ENCODE measurements at places on chromosomes 4 and X. TPM values are rescaled to one million over a fixed set of nuclear protein-coding genes. Genes with fewer than 3 reads are reported as not detected.

GRCh38 chr4:70940134-70940533, 38.0 kb downstream of the MOB1B start:
- DNase-seq = no peak

DNA sequence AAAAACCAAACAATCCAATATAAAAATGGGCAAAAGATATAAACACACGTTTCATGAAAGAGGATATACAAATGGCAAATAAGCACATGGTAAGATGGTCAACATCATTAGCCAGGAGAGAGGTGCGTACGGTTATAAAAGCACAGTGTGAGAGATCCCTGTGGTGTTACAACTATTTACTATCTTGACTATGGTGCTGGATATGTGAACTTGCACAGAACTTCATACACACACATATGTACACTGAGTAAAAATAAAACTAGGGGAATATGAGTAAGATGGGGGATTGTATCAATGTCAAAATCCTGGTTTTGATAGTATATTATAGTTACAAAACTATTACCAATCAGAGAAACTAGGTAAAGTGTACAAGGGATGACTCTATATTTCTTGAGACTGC, 8.4 kb downstream of the FBXO8 start:
- DNase-seq = no peak

- no peak for DNase-seq
These were observed 124.9 kb downstream of the FRMPD4 start for GRCh38 chrX:12263211-12263610.

GRCh38 chr4:51843309-51844152, 578 bp downstream of the DCUN1D4 start:
- DNase-seq = peak; percentile 74

DNA sequence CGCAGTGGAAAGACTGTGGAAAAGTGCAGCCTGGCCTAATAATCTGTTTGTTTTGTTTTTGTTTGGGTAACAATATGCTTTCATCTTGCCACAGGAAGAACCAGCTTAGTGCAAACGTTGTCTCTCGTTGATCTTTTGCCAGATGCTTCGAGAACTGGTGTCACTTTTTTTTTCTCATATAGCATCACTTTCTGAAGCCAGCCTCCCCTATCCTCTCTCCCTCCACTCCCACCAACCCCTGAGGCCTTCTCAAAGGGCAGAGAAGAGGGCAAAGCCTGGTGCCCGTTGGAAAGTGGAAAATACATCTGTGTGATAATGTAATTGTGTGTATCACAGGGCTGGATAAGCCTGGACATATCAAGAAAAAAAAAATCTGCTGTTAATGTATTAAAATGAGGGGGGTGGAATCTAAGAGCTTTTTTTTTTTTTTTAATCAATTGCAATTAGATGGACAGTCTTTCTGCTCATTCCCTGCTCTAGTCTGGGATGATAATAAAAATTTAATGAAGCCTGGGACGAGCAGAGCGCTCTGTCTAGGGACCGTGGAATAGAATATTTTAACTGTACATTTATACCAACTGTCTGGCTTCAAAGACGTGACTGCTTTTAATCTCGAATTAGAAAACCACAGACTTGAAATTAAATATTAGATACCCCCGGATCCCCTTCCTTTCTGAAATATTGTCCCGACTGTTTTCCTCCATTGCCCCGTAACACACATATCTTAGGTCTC, 8.1 kb downstream of the POU4F2 start:
- DNase-seq = no peak

GRCh38 chr4:173169178-173169427, 492 bp downstream of the GALNT7 start:
- DNase-seq = no peak

DNA sequence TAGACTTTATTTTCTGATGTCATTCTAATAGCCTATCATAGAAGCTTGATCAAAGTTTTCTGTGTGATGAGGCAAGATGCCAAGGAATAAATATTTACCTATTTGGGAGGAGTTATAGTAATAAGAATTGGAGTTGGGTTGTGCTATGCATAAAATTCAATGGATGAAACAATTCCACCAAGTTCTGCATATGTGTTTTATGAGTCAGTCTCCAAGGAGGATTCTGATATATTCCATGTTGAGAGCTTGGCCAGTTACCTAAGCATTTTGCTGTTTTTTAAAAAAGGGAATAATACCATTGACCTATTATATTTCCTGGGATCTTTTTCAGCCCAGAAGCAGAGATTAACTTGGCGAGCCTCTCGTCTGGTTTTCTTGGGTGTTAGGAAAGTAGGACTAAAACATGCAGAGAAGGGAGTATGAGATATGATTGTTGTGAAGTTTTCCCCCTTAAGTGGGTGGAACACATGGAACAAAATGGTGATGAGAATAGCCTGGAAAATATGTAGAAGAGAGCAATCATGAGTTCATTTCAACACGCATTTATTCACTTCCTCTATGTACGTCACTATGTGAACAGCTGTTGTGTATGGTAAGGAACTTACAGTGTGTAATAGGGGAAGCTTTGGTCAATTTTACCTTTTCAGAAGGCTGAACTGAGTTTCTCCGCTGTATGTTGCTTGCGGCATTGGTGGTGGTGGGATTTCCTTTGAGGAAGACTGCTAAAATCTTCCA, 39.2 kb downstream of the POLA1 start:
- DNase-seq = no peak

- peak; percentile 30 for DNase-seq
These were observed at the start of gene NSG1 for GRCh38 chr4:4386736-4387392. TSS of gene NSG1 (plus strand) at chr4:4387102. CDS start at chr4:4387630, 528 bp downstream.

- no peak for DNase-seq
These were observed 40.8 kb downstream of the CLNK start for GRCh38 chr4:10643600-10644425.

- no peak for DNase-seq
These were observed 386.2 kb downstream of the RAB28 start for GRCh38 chr4:13097971-13098370.

DNA sequence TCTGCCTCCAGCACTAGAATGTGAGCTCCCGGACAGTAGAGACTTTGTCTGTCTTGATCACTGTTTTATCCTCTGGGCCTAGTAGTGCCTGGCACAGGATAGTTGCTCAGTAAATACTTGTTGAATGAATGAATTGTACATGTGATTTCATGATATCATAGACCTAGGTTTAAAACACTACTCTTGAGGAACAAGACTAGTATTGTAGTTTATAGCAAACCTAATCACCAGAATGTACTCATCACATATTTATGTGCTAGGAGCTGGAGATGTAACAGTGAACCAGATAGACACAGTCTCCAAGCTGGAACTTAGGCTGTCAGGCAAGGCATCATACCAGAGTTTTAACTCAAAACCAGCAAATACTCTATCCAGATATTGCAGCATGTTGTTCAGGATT, 23.5 kb downstream of the GAB3 start:
- peak; percentile 9 for DNase-seq

DNA sequence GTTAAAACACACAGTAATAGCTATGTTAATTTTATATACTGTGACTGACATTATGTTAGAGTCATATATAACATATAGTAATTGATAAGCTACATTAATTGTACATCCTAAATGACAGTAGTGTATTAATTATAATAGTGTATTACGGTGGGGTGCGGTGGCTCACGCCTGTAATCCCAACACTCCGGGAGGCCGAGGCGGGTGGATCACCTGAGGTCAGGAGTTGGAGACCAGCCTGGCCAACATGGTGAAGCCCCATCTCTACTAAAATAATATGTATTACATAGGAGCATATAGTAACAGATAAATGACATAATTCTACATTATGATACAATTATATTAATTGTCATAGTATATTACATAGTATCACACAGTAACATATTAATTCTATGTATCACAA, 12.2 kb downstream of the ASMTL start:
- DNase-seq = no peak

DNA sequence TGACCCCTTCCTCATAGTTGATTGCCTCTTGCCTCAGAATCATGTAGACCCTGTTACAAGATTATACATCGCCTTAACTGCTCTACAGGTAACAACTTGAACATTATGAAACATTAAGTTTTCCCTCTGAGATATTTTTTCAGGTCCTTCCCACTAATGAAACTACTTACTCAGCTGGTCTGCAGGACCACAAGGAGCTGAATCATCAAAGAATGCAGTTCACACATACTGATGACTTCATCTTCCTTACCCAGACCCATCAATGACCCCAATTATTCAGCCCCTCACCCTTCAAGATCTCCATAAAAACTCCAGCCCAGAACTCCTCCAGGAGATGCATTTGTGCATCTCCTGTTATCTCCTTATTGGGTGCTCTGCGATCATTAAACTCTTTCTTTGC, 720.9 kb downstream of the RAPGEF2 start:
- no peak for DNase-seq

DNA sequence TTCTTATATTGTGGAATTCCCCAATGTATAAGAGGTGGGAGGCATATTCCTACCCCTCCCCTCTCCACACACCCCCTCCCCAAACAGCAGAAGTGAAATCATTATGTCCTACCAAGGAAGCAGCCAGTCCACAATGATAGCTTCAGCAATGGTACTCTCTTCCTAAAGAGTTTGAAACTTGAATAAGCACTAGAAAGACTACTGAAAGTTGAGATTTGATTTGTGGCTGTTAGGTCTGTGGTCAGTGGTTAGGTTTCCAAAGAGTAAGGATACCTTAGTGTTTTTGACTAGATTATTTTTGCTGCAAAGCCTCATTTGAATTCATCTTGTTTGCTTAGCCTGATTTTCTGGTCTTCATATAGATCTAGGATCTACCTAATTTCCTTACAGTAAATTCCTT, 242.2 kb downstream of the DKK2 start:
- no peak for DNase-seq

DNA sequence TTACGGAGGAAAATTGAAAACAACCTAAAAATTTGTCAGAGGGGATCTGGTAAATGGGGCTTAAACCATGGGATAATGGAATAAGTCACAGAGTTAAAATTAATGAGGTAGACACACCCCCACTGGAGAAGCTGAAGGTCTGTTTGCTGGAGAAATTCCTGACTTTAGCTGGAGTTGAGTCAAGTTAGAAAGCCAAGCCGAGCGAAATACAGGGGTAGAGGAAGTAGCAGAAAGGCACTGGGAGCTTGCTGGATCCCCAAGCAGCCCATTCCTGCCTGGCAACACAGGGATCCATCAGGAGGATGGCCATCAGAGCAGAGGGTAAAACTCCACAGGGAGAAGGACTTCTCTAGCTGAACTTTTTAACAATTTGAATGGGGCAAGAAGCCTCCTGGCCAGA, 163.8 kb downstream of the ATRX start:
- no peak for DNase-seq

DNA sequence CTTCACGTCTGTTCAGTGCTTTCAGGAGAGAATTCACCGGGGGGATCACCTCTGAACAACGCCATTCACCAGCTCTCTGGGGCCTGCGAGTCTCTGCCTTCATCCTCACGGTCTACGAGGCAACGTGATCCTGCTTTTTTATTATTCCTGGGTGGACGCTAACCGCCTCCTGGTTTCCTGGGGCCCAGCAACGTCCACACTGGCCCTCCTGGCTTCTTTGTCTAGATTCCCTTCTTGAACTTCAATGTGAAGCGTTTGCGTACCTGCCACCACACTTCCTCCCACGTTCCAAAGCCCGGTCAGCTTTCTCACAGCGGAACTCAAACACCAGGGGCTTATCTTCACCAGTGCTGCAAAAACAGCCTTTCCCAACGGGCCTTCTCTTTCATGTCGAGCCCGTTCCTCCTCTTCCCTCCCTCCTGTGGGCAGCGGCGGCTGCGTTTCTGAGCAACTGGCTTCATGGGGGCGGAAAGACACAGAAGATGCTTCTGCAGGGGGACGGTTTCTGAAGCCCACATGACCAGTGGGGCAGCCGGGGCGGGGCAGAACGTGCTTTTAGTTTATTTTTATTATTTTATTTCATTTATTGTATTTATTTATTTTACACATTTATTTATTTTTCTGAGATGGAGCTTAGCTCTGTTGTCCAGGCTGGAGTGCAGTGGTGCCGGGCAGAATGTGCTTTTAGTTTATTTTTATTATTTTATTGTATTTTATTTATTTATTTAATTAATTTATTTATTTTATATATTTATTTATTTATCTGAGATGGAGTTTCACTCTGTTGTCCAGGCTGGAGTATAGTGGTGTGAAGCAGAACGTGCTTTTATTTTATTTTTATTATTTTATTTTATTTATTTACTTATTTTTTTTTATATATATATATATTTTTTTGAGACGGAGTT, 64.6 kb downstream of the CRLF2 start:
- DNase-seq = no peak

DNA sequence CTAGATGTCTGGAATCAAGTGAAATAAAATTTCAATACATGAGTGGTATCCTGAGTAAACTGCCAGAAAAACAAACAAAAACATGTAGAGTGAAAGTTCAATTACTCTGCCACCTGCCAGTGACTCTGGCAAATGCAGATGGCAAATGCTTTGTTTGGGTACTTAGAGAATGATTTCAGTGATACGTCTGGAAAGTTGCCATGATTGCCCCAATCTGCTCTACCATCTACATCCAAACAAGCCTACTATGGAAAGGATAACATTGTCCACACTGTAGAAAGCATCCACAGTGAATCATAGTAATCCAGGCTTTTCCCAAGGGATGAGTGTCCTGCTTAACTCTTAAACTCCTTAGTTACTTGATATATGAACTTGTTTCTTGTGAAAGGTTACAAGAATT, 3.4 kb downstream of the SPATA4 start:
- DNase-seq = peak; percentile 19

DNA sequence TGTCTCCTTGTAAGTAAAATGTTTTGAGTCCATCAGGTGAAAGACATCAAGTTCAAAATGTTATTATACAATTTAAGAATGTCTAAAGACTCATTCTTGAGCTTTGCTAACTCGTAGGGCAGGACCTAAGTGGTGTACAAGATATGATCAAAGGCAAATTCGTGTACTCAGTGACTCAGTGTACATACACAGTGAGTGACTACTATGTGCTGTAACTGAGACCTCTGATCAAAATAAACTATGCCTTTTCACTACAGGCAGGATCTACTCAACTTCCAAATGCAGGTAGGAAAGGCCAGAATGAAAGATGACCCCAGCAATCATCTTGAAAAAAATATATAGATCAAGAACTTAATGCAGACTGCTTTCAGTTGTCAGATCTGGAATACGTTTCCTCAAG, 49.9 kb downstream of the ADGRG2 start:
- DNase-seq = no peak

The TRIM75 gene
- total RNA-seq = not detected

The EVC2 gene
- 8.7 TPM for total RNA-seq

The GAGE2A gene
- not detected for total RNA-seq

The ALG13 gene
- 56.7 TPM for total RNA-seq

The WDR17 gene
- total RNA-seq = 0.51 TPM

The HAND2 gene
- total RNA-seq = not detected

The VGLL1 gene
- total RNA-seq = not detected

The AKAP14 gene
- not detected for total RNA-seq

Data from dermis blood vessel endothelial cell (primary cell).